Muscle of leg (tissue), 16 donors: ENCODE measurements at places on chromosomes 7 and 10.

GRCh38 chr7:141974831-141975230 lies 1.3 kb upstream of the TAS2R38 start:
- DNase-seq, result no peak

GRCh38 chr7:1396195-1396594 lies 63.1 kb downstream of the MICALL2 start:
- DNase-seq, result no peak

- no peak for DNase-seq
Measured at GRCh38 chr10:3714531-3714930, 70.5 kb downstream of the KLF6 start.

GRCh38 chr10:154348-154747 lies 19.1 kb downstream of the ZMYND11 start:
- DNase-seq, result no peak

DNA sequence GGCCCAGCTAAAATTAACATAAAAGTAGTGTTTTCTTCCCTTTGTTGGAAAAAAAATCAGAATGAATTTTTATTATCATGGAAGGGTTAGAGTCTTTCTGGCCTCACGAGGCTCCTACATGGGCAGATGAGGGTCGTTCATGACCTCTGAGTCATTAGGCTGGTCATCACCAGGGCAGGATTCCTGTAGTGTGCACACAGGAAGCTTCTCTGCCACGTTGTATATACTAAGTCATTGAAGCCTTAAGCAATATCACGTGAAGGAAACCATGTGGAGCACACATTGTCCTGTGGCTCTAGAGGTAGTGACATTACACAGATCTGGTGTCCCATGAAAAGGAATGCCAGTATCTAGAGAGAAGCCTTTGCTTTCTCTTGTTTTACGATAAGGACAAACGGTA lies 84.7 kb upstream of the C1QL3 start:
- no peak for DNase-seq

DNA sequence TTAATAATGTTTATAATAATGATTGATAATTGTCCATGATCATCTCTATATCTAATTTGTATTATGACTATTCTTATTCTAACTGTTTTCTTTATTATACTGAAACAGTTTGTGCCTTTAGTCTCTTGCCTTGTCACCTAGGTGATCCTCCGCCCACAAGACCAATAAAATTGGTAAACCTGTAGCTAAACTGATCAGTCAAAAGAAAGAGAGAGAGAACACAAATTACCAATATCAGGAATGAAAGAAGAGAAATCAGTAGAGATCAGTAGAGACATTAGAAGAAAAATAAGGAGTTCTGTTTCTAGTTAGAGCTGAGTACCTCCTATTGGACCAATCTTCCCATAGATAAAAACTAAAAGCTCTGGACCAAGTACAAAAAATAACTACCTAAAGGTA lies 6.1 kb upstream of the COA1 start:
- no peak for DNase-seq

DNA sequence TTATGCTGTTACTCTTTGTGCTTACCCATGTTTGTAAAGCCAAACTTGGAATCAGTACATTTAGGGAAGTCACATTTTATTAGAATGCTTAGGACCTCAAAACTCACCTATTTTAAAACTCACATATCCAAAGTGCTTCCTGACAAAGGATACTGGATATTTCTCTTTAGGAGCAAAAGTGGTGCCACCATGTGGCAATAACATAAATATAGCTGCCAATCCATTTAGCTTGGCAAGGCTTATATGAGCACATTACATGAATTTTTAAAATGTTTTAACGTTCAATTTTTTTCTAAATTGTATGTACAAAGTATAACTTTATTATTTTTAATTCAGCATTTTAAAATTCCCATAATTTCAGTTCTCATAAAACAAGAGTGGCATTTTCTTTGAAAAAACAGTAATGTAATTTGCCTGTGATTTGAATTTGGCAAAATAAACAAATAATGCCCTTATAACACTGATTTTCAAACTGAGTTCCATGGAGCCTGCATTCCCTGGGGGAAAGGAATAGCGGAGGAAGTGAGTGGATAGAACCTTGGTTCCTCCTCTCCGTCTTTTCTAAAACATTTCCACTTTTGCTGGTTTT lies 75.4 kb downstream of the HDAC9 start:
- peak; percentile 65 for DNase-seq

GRCh38 chr7:77699056-77699455 lies 2.8 kb downstream of the RSBN1L start:
- DNase-seq, result no peak

- no peak for DNase-seq
Measured at GRCh38 chr7:154767142-154767541, 235.8 kb downstream of the PAXIP1 start.

DNA sequence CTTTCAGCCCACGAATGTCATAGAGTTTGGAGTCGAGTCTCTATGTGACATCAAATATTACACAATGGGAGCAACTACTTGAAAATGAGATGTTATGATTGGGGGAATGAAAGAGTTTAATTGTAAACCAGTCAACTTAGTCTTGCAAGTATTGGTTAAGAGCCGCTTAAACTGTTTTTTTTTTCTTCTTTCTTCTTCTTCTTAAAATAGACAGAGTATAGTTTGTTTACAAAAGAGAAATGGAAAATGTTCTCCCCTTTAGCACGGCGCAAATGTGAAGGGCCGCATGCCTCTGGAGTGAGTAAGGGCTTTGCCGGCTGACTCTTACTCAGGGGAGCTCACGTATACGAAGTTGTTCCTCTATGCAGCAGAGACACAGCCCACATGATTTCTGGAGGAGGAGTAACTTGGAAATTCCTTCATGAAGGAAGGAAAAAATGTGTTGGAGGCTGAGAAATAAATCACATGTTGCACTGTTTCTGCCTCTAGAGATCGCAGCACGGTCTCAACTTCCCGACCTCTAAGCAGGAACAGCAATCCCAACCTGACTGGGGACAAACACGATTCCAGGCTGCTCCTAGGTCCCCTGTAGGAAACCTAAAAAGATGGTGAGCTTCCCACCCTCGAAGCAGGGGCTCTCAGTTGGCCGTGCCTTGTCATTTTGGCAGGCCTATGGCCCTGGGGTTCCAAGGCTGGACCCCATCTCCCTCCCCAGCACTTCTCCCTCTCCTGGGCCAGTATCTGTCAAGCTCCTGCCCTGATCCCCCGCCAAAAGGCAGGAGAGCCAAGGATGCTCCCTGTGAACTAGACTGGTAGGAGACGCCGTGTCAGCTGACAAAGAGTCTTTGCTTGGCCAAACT lies 44.8 kb downstream of the MYOF start:
- peak; percentile 100 for DNase-seq

GRCh38 chr7:30727061-30727945 lies 24.6 kb upstream of the INMT start:
- no peak for DNase-seq

- no peak for DNase-seq
Measured at GRCh38 chr10:43353495-43354329, 17.7 kb upstream of the FXYD4 start.

GRCh38 chr10:44576702-44577191 lies 191.8 kb upstream of the CXCL12 start:
- peak; percentile 87 for DNase-seq

DNA sequence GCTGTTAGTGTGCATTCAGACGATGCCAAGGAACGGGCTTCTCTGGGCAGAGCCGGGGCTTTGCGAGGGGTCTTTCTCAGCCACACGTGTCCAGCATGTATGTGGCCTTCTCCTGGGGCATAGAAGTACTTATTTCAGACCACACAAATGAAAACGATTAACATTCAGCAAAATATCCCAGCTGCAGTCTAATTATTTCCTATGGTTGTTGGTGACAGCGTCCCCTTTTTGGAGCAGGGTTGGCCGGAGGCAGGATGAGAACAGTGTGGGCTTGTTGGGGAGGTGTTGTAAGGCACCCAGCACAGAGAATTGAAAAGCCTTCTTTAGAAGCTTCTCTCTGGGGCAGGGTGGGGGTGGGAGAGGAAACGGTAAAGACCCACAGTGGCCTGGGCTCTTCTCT lies 54.2 kb downstream of the PTPRE start:
- no peak for DNase-seq

- no peak for DNase-seq
Measured at GRCh38 chr7:40077849-40078248, 56.6 kb downstream of the MPLKIP start.

GRCh38 chr10:45594276-45595157 lies 78.1 kb downstream of the ZFAND4 start:
- DNase-seq, result peak; percentile 96

GRCh38 chr7:157016024-157016351 lies 5.5 kb upstream of the MNX1 start:
- DNase-seq, result no peak

- peak; percentile 85 for DNase-seq
Measured at GRCh38 chr10:79397575-79398303, 47.7 kb downstream of the ZCCHC24 start.

GRCh38 chr10:7436490-7437100 lies 25.8 kb upstream of the SFMBT2 start:
- DNase-seq, result peak; percentile 48

DNA sequence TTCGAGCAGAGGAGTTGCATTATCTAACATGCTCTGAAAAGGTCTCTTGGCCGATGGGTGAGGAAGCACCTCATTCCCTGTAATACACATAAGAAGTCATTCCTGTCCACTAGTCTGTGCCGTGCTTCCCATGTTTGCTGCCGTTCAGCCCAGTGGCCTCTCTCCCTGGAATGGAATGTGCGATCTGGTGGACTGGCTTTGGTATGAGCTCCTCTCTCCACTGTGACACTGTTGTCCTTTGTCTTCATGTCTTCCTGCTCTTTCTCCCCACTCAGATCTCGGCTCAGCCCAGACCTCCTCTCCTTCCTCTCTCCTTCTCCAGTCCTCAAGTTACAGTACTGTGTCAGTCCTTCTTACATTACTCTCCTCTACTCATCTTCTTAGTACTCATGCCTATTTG lies 192.8 kb upstream of the KLF6 start:
- DNase-seq, result no peak

DNA sequence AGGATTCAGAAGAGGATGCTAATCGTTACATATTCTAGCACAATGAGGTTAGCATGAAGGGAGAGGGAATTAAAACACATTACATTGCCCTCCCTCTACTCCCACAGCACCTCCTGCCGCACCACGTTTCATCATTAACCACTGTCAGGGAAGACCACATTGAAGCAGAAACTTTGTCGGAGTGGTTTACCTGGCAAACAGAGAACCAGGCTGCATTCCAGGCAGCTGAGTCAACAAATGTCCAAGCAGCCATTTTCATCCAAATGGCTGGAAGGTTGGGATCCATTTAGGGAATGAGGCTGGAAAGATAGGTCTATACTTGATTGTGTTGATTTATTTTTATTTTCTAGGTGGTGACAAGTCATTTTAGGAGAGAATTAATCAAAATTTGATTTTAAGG lies 273.6 kb downstream of the DYNC1I1 start:
- no peak for DNase-seq

GRCh38 chr7:94590526-94591162 lies 65.3 kb downstream of the SGCE start:
- no peak for DNase-seq

DNA sequence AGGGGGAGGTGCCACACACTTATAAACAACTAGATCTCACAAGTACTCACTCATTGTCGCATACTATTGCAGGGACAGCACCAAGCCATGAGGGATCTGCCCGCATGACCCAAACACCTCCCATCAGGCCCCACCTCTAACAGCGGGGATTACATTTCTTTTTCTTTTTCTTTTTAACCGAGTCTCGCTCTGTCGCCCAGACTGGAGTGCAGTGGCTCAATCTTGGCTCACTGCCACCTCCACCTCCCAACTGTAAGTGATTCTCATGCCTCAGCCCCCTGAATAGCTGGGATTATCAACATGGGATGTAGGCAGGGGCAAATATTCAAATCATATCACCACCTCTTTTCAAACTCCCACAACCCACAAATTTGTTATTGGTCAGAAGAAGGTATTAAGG lies 76.7 kb downstream of the SKAP2 start:
- DNase-seq, result peak; percentile 2

GRCh38 chr7:143979998-143980397 lies 20.1 kb upstream of the OR6B1 start:
- no peak for DNase-seq

DNA sequence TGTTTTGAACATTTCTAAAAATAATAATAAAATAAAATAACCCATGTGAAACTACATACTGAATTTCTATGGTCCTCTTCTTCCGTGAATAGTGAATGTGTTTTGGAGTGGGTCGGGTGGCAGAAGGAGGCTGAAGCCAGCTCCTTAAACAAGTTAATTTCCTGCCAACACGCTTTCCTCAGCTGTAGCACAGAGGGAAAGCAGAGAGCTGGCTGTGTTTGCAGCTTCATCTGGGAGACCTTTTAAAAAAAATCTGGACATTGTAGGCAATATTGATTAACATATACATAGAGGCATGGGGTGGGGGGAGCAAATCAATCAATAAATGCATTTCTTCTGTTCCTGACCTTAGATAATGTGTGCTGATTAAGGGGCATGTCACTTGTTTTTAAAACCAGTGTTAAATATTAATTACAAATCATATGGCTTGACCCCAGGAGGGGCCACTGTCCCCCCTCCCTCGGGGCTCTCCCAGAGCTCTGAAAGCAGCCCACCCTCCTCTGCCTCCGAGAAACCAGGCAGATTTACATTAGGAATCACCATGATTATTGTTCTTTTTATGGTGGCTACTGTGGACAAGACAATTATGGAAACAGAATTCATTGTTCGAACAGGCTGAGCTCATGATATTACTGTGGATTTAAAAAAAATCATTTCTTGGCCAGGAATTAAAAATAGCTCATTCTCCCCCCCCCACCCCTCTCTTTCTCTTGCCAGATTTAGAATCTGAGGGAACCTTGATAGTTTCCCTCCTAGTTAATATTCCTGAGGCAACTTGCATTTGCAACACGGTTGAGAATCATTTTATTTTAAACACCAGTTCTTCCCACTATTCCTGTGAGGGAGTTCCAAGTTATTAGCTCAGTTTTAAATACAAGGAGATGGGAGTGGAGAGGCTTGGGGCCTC lies 100.5 kb upstream of the CARD11 start:
- DNase-seq, result no peak

GRCh38 chr10:26776258-26776657 lies 78.8 kb downstream of the PDSS1 start:
- DNase-seq, result no peak

GRCh38 chr10:112904000-112904399 lies 46.0 kb upstream of the TCF7L2 start:
- no peak for DNase-seq

GRCh38 chr10:30534465-30535144 lies 94.9 kb downstream of the LYZL2 start:
- DNase-seq, result peak; percentile 84

GRCh38 chr7:101553018-101553770 lies 75.9 kb downstream of the MYL10 start:
- no peak for DNase-seq
